ENCODE measurements at places on chromosomes 16 and 17.

DNA sequence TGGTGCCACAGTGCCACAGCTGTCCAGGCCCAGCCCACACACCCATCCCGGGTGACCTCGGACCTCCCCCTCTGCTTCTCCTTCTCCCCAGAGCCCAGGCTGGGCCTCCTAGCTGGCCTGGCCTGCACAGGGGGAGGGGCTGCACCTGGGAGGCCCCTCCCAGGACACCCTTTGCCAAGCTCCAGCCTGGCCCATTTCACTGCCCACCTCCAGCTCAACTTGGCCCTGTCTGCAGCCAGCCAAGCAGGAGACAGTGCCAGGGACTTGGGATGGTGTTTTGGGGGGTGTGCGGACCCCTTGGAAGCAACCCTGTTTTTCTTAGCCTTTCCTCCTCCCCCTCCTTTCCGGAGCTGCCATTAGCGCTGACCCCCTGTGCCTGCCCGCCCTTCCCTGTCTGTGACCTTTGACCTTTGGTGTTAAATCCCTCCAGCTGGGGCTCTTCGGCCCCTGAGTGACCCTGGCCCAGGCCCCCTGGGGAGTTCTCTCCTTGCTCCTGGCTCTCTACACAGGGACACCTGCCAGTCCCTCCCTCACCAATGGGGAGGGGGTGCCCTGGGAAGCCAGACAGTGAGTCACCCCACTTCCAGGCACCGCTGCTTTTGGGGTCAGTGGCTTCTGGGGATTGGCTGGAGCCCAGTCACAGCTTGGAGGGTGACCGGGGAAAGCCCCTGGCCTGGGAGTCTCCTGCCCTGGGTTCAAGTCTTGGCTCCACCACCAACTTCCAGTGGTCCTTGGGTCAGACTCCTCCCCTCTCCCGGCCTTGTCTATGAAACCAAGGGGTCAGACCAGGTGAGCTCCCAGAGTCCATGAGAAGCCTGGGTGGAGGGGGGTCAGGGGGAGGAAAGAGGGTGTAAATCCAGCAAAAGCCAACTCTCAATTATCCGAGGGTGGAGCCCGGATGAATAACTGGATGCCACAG, 1.9 kb downstream of the GLIS2 start:
- no peak for DNase-seq

DNA sequence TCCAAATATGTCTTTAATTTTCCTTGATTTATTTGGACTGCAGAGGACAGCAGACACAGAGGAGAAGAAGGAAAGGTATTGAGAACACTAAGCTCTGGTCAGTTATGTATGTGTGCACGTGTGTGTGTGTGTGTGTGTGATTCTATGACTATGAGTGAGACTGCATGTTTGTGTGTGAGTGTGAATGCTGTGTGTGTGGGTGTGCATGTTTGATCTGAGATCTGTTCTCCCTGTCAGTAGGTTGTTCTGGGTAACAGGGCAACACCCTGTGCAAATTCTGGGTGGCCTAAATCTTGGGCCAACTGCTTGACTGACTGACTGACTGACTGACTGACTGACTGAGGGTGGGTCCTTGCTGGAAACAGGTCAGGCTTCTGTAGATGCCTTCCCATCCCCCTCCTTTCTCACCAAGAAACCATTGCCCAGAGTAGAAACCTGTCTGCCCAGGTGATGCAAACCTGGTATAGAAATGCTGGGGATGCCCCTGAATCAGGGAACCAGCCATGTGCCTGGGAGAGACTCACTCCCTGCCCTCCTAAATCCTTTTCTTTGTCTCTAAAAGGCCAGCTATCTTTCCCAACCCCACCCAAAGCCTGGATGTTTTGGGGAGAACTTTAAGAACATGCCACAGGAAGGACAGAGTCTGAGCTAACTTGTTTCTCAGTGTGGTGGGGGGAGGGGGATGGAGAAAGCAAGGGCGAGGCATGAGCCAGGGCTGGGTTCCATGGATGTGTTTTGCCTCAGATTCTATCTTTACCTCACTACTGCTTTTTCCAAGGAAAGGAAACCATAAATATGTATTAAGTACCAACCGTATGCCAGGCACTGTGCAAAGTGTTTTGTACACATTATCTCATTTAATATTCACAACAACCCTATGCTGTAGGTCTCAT, 4.5 kb upstream of the NR1D1 start:
- no peak for DNase-seq

- DNase-seq: no peak
Measured at GRCh38 chr16:77674888-77675287, 47.4 kb upstream of the NUDT7 start.

DNA sequence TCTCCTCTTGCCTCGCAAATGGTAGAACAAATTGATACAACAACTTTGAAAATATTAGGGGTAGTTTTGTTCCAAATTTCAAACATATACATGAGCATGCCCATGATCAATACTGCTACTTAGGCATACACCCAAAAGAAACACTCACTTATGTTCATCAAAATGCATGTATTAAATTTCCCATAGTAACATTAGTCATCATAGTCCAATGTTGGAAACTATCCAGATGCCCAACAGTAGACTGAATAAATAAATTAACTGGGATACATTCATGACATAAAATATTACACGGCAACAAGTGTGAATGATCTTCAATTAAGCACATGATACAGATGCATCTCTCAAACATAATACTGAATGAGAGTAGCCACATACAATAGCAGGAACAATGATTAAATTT, 391.6 kb downstream of the CDH11 start:
- no peak for DNase-seq

- DNase-seq: peak; percentile 56
Measured at GRCh38 chr16:22195695-22196558, 10.2 kb upstream of the EEF2K start.

DNA sequence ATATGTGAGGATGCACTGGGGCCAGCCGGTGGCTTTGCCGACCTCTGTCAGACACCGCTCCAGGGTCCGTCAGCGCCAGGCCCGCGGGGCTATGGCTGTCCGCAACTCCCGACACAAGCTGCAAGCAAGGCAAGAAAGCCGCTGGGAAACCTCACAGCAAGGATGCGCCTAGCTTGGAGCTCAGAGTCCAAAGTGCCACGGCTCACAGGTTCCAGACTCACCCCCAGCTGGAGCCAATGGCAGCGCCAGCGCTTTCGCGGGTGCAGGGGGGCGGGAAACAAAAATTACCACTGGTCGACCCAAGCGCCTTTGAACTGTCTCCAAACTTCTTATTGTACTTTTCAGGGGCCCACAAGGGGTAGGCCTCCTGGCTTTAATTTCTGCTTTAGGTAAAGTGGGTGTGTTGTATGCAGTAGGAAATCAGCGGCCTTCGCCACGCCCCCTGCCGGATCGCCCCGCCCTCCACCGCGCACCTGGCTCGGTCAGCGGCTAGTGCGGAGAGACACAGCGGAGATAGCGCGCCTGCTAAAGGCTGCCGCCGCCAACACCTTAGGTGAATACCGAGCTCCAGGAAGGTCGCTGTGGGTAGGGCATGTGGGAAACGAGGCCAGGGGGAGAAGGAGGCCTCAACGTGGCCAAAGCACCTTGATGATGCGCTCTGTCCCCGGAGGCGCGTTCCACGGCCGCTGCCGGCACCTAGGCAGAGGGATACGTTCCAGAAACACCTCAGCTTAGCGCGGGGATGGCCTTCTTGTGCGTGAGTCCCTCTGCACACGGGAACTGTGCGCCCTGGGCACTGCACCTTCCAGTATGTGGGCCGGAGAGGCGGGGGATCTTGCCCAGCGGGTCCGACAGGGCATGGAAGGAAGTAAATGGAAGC, 61.0 kb upstream of the RBL2 start:
- DNase-seq: no peak

GRCh38 chr16:55481023-55481422, 2.0 kb downstream of the MMP2 start:
- DNase-seq: no peak

DNA sequence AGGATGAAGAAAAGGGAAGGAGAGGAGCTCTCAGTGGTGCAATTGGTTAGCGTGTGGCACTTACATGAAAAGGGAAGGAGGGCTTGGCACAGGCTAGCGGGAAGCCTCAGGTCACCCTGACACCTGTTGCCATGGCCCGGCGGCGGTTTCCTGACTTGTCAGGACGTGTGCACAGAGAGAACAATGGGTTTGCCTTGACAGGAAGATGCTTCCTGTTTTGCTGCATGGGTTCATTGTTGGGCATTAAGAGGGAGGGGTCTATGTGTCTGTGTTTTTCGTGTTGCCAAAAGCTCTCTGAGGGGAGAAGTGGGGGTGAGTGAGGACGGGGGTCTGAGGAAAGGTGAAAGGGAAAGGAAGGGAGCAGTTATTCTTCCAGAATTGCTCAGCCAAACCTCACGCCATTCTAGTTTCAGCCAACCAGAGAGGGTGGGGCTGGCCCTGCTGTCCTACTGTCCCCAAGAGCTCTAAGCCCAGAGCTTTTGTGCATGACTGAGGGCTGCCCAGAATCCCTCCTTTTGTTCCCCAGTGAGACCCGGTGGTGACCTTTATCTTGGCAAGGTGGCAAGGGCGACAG, 17.1 kb upstream of the CCR7 start:
- DNase-seq: peak; percentile 94

GRCh38 chr17:75604034-75604695, 16.6 kb downstream of the MYO15B start:
- no peak for DNase-seq

- no peak for DNase-seq
Measured at GRCh38 chr16:66265048-66265415, 101.5 kb upstream of the CDH5 start.

- no peak for DNase-seq
Measured at GRCh38 chr16:85537795-85538401, 75.2 kb upstream of the GSE1 start.

DNA sequence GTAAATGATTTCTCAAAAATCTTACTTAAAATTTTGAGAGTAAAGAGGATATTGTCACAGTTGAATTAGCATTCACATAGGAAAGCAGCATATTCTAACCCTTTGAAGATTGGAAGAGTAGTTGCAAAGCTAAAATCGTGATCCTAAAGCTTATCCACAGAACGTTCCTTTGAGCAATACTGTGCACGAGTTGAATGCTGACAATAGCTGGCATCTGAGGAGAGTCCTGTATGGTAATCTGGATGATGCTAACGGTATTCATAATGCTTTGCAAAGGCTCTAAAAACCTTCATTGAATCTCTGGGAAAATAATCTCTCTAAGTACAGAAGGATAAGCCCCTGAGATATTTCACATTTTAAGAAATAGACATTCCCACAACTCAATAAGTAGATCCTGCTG, 354.6 kb downstream of the CDH8 start:
- no peak for DNase-seq

Data from pulmonary artery endothelial cell (primary cell).